ENCODE measurements at places on chromosomes 16 and 17.

GRCh38 chr17:37844158-37844976 is 79.8 kb upstream of the TBC1D3K start:
- no peak for DNase-seq

DNA sequence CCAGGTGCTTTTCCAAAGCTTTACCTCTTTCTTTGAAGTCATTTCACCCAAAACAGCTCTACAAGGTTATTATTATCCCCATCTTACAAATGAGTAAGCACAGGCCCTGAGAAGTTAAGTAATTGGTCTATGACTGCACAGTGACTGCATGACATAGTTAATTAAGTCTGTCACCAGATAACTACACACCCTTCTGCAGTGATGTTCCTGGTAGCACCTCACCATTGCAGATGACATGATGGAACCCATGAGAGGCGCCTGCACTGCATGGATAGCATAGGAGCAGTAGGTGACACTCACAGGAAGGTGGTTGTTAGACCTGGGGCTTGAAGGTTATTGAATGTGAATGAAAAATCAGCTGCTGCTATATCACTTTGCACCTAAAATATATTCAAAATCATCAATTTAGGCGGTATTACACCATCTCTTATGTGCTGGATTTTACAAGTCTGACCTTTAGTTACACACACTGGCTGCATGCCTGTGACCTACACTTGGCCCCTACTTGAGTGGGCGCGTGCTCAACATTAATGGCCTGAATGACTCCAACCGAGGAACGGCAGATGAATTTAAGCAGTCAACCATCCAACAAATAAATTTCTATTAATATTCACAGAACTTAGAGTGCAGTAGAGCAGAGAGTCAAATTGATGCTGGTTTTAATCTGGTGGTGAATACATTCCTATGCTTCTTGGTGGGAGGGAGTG is 239.6 kb downstream of the CDH11 start:
- DNase-seq, result no peak

DNA sequence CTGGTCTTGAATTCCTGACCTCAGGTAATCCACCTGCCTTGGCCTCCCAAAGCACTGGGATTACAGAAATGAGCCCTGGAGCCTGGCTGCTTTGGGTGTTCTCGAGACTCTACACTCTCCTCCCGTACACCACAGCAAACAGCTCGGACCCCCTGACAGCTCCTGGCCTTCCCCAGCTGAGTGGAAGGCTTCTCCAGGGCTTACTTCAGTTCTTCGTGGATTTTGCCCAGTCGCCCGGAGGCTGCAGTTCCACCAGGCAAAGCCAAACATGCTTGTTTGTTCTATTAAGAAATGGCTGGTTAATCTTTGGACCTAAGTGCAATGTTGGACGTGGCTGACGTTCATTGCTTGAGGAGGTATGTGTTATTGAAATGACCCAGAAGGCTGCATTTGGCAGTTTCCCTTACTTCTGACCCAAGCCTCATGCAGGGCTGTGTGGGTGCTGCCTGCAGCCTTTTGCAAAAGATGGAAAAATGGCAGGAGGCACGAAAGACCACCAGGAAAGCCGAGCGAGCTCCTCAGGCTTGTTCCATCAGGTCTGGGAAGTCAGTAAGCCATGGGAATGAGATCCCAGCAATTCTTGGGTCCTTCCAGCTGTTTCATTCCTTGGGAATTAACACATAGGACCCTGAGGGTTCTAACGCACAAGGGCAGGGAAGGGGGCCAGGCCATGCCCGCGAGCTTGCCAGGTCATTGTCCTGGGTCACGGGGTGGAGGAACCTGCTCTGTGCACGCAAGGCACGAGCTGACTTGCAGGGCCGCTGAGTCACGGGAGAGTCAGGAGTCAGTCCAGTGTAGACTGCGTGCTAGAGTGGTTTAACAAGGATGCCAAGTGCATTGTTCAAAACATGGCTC is 23.9 kb upstream of the KLHDC4 start:
- no peak for DNase-seq

DNA sequence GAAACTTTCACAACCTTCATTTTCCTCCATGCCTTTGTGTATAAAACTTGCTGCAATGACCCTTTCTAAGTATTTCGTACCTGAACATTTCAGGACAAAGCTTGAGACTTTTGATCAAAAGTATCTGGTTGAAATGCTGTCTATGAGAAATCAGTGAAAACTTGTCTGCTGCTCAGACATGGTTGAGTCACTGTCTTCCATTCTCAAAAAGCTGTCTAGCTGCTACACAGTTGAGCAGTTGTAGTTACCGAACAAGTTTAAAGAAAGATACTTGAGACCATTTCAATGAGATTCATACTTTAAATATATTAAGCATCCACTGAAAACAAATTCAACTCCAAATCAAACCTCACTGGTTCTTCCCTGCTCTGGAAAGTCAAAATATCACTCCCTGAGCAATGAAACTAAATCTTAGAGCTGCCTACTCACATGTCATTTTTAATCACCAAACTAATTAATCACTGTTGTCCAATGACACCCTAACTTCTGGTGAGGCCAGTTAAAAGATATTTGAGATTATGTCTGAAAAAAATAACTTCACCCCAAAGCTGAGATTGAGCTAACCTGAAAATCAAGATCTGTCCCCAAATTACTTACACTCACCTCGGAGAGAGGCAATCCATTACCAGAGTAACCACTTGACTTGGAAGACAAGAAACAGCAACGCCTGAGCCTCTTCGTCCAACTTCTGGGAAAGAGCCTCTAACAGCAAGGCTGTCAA is 488 bp downstream of the TMEM100 start:
- DNase-seq, result no peak

GRCh38 chr17:39462631-39463375 is 1.5 kb downstream of the CDK12 start:
- no peak for DNase-seq

- no peak for DNase-seq
Observed at GRCh38 chr17:73498886-73499554, 145.2 kb downstream of the SDK2 start.

GRCh38 chr17:80449930-80450576 is 26.4 kb downstream of the NPTX1 start:
- no peak for DNase-seq

DNA sequence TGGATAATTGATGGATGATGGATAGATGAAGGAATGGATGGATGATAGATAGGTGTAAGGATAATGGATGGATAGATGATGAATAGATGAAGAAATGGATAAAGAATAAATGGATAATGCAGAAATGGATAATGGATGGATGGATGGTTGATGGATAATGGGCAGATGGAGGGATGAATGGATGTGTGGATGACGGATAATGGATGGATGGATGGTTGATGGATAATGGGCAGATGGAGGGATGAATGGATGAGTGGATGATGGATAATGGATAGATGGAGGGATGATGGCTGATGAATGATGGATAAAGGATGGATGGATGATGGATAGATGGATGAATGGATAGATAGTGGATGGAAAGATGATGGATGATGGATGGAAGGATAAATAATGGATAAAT is 239.2 kb downstream of the KATNIP start:
- no peak for DNase-seq

DNA sequence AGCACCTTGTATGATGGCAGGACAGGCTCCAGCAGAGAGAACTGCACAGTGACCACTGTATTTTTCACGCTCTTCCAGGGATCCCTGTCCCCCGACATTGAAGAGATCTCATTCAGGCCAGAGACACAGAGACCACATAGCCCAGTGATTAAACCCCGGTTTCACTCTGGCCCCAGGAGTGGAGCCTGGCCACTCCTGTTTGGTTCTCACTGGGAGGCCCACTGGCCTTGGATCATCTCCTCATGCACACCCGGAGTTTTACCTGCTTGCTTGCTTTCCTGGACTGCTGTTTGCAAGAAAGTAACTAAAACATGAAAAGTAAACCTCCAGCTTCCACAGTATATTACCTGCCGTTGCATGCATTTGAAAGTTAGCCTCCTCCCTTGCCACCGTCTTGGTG is 13.2 kb upstream of the CLEC18C start:
- DNase-seq, result no peak

DNA sequence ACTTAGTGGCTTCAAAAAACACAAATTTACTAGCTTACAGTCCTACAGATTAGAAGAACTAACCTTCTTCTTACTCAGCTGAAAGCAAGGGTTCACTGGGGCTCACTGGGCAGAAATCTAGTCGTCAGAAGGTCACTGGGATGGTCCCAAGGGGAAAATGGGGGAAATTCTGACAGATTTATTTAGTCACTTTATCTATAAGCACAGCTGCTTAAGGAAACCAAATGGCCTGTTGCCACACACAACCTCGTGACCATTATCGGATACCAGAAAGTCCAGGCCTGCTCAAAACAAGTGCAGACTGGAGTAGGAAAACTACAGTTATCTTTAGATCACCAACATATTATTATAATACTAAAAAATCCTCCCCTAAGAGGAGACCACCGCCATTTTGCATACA is 374.6 kb upstream of the ASIC2 start:
- DNase-seq, result no peak

- no peak for DNase-seq
Observed at GRCh38 chr16:70520612-70521297, 2.6 kb downstream of the COG4 start.

DNA sequence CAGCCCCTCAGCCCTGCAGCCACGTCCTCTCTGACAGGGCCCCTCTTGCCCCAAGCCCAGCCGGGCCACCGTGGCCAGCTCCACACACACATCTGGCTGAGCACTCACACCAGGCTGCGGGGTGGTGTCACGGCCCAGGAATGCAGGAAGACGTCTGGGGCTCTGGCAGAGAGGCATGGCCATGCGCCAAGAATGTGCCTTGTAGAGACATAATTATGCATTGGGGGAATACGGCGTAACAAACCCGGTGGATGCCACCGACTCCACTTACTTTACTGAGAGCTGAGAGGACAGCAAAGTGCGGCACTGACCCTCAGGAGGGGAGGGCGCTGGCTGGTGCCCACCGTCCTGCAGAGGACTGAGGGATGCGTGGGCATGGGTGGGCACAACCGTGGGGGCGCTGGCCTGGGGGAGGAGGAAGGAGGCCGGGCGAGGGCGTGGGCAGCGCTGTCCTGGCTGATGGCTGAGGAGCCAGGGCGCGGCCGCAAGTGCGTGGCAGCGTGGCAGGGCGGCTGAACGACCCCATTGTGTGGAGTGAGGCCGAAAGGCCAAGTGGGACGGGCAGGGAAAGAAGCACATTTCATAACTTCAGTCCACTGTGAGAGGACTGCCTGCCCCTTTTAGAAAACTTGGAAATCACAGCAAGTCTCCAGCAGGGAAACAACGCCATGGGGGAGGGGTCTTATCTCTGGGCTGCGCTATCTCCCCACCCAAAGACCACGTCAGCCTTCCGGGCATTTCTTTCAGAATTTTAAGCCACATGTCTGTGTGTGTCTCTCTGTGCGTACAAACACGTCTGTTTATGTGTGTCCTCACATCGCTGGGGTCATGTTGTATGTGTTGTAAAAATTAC is 30.6 kb downstream of the METRNL start:
- DNase-seq, result no peak

GRCh38 chr17:82320956-82321927 is 3.8 kb upstream of the CD7 start:
- peak; percentile 80 for DNase-seq

DNA sequence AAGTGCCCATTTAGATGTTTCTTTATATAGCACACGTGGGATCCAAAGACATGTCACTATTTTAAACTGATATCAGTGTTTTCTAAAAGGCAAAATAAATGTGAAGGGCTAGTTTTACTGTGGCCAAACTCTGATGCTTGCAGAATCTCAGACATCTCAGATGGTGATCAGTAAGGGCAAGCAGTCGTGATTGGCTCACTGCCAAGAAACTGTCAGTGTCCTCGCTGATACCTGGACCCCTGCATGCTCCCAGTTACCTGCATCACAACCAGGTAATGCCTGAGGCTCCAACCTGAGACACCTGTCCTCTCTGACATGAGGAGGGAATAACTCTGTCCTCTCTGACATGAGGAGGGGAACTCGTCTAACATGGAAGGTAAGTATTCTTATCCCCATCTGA is 114.0 kb downstream of the SPECC1 start:
- no peak for DNase-seq

DNA sequence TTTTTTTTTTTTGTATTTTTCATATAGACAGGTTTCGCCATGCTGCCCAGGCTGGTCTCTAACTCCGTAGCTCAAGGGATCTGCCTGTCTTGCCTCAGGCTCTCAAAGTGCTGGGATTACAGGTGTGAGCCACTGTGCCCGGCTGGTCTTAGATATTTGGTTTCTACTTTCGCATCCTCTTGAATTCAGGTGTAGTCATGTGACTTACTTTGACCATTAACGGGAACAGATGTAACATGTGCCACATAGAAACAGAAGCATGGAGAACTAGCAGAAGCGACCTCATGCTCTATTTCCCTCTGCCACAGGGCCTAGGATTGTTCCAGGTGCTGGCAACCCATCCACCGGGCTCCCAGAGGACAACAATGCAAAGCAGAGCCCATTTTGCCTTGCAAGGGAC is 166.6 kb downstream of the CYLD start:
- no peak for DNase-seq

- no peak for DNase-seq
Observed at GRCh38 chr16:12548270-12548983, 255.3 kb downstream of the CPPED1 start.

- DNase-seq, result no peak
Observed at GRCh38 chr17:1626333-1626732, 2.3 kb downstream of the SLC43A2 start.

DNA sequence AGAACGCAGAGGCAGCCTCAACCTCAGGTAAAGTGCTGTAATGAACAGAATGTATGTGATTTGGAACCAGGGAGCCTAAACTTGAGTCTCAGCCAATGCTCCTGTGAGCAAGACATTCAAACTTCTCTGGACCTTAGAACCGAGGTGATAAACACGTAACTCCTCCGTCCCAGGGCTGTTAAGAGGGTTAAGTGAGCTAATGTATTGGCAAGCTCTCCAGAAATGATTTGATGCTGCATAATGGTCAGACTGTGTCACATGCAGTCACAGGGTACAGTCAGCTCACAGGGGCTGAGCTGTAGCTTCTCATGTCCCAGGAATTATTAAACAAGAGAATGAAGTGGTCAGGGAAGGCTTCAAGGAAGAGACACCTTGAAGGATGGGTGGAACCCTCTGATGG is 10.0 kb upstream of the SLC4A1 start:
- DNase-seq, result no peak

- no peak for DNase-seq
Observed at GRCh38 chr16:19382084-19382801, 35.4 kb upstream of the TMC5 start.

DNA sequence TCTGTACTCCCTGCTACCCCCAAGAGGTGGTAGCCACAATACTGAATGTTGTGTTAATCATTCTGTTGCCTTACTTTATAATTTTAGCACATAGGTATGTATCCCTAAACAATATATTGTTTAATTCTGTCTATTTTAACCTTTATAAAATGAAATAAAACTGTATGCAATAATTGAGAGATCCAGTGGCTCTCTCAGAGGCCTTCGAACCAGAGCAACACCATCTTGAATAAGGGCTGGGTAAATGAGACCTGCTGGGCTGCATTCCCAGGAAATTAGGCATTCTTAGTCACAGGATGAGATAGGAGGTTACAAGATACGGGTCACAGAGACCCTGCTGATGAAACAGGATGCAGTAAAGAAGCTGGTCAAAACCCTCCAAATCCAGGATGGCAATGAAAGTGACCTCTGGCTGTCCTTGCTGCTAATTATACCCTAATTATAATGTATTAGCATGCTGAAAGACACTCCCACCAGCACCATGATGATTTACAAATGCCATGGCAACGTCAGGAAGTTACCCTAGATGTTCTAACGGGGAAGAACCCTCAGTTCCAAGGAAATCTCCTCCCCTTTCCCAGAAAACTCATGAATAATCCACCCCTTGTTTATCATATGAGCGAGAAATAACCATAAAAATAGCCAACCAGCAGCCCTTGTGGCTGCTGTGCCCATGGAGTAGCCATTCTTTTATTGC is 2.0 kb upstream of the CANT1 start:
- DNase-seq, result no peak

GRCh38 chr17:55340686-55341085 is 75.9 kb downstream of the HLF start:
- no peak for DNase-seq
